ENCODE measurements at places on chromosomes 1 and 21. TPM values are rescaled to one million over a fixed set of nuclear protein-coding genes. Genes with fewer than 3 reads are reported as not detected.

The TBX19 gene
- polyA plus RNA-seq: 1.2 TPM

The ERG gene
- 2.3 TPM for polyA plus RNA-seq

The S100B gene
- 11.6 TPM for polyA plus RNA-seq

The AUNIP gene
- polyA plus RNA-seq: 1.1 TPM

The TUFT1 gene
- 28.6 TPM for polyA plus RNA-seq

The RGSL1 gene
- polyA plus RNA-seq: 0.14 TPM

The AIRE gene
- polyA plus RNA-seq: 0.06 TPM

The NPR1 gene
- polyA plus RNA-seq: 3.6 TPM

The CD53 gene
- 8.0 TPM for polyA plus RNA-seq

The TIPRL gene
- polyA plus RNA-seq: 17.5 TPM

The LPAR3 gene
- polyA plus RNA-seq: 4.0 TPM

The PTPRU gene
- polyA plus RNA-seq: 4.0 TPM

The MPZ gene
- polyA plus RNA-seq: 1.4 TPM

The COL8A2 gene
- 2.0 TPM for polyA plus RNA-seq

The NUDC gene
- 25.5 TPM for polyA plus RNA-seq

The CFAP107 gene
- not detected for polyA plus RNA-seq
